ENCODE measurements at places on chromosomes 1 and 21. TPM values are rescaled to one million over a fixed set of nuclear protein-coding genes. Genes with fewer than 3 reads are reported as not detected.

Gene CHI3L2
- 10.5 TPM for total RNA-seq

Gene NHLH1
- total RNA-seq = not detected

Gene ESPN
- not detected for total RNA-seq

Gene AMIGO1
- total RNA-seq = 0.54 TPM

Gene PERM1
- total RNA-seq = 0.57 TPM

Gene ADAMTS5
- total RNA-seq = 4.6 TPM

Gene ATAD3C
- total RNA-seq = under 0.01 TPM

Gene ZNF695
- total RNA-seq = 0.82 TPM

Gene TFF1
- not detected for total RNA-seq
